Right renal pelvis (tissue), 4 donors: ENCODE measurements at places on chromosomes 3 and 15.

- no peak for DNase-seq
Observed at GRCh38 chr3:112379020-112379690, 46.2 kb downstream of the CD200 start.

DNA sequence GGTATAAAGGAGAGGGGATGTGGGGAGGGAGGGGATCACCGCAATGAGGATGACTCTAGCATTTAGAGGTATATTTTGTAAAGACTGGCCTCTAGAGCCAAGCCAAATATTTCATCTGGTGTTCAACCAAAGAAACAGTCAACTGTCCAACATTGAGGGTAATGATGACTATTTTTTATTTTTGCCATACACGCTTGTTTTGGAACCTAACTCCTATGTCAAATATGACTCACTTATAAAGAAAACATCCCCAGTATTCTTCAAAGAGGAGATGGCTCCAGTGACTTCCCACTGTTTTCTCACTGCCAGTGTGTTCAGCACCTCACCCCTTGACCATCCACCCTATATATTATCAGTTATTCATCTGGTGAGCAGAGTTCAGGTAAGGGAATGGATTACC lies 77.3 kb downstream of the WNT5A start:
- no peak for DNase-seq

- no peak for DNase-seq
Observed at GRCh38 chr15:50358845-50359244, 3.8 kb upstream of the GABPB1 start.

- DNase-seq, result no peak
Observed at GRCh38 chr3:63192248-63192647, 85.9 kb upstream of the SYNPR start.

GRCh38 chr15:82130248-82130647 lies 84.4 kb upstream of the MEX3B start:
- no peak for DNase-seq

DNA sequence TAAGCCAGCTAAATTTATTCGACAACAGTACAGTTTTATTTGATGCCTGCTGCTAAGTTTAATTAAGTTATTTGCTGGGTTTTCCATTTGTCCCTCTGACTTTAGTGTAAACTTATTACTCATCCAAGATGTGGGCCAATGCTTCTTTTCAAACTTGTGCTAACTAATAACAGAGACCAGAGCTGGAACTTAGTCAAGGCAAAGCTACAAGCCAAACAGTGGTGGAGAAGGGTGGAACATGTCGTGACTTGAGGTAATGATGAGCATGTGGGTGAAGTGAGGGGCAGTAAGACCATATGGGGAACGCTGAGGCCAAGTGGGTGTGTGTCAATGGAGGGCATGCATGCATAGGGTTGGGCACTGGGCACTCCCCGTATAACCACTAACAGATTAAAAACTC lies 63.9 kb downstream of the NMD3 start:
- no peak for DNase-seq

DNA sequence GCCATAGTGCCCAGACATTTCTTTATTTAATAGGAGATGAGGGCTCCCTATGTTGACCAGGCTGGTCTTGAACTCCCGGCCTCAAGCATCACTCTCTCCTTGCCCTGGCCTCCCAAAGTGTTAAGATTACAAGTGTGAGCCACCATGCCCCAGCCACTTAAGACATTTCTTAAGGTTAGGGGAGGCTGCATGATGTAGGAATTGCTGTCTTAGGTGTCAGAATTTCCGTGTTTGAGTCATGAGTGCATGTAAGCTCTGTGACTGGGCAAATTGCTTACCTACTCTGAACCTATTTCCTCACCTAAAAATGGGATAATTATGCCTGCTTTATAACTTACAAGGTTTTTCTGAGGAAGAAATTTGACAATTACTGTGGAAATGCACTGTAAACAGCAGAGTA lies 34.2 kb upstream of the SIAH2 start:
- no peak for DNase-seq

DNA sequence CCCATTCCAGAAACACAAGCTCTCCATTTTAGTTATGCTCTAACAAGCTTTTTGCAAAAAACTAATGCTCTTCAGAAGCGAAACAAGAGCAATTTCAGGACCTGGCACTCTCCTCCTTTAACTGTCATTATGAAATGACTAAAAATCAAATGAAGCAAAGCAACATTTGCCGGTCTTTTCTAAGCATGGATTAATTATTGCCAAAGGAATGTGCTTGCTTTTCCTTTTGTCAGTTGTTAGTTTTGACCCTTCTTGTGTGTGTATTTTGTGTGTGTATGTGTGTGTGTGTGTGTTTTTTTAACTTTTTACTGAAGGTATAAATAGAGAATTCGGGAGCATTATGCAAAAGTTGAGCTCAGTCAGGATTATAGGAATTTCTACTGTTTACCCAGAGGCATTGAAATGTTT lies 509.1 kb downstream of the TUSC7 start:
- DNase-seq, result no peak

- no peak for DNase-seq
Observed at GRCh38 chr3:46866032-46866595, 2.9 kb upstream of the MYL3 start.

DNA sequence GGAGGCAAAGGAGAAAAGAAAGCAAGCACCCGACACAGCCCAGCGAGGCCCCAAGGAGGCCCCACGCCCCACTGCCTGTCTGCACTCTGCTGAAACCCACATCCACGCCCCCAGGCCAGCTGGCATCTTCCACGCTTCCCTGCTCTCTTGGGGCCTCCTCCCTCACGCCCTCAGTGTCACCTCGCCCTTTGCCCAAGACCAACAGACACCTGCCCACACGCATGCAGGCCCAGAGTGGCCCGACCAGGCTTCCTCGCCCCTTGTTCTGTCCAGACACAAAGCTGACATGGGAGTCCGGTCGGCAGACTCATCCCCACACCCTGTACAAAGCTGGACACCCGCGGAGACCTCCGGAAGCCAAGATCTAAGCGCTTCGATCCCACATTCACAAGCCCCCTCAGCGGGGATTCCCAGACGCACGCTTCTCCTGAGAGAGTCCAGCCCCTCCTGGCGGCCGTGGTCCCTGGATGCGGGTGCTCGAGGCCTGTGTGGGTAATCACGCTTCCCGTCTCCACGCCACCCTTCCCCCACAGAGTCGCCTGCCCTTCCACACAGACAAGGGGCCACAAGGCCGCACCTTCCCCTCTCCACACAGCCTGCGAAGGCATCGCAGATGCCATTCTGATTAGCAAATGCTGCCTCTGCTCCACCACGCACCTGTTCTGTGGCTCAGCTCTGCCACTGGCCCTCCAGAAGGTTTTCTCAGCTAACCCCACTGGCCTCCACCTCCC lies 176.6 kb downstream of the XXYLT1 start:
- DNase-seq, result no peak

- DNase-seq, result no peak
Observed at GRCh38 chr15:86852741-86853140, 773.1 kb downstream of the AGBL1 start.

DNA sequence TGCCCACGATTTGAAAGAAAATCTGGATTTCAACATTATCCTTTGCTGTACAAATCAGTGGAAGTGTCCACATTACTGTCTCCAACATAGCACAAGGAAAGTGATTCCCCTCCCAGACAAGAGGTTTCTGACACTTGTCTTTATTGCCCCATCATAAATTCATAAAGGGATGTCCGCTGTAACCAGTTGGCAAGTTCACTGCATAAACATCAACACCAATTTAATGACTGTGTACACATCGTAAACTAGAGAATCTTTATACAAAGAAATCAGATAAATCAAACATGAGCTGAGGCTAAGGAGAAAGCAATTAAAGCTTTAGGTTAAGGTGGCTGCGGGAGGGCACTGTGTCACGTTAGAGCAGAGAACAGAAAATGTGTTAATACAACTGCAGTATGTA lies 129.8 kb downstream of the MEIS2 start:
- DNase-seq, result no peak

- no peak for DNase-seq
Observed at GRCh38 chr15:26439681-26440080, 333.2 kb downstream of the GABRB3 start.

DNA sequence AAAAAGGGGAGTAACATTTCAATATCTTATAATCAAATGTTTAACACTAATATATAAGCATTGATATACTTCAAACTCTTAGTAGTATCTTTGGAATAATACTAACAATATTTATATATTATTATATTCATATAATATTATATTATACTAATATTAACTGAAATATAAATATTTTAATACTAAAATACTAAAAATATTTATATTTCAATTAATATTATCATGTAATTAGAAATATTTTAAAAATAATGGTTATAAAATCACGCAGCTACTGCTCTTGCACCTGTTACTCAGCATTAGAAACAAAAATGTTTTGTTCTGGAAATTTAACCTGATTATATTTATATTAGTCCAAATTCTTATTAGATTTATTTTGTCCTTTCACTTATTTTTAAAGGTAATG lies 12.6 kb upstream of the ATP8B4 start:
- DNase-seq, result no peak

DNA sequence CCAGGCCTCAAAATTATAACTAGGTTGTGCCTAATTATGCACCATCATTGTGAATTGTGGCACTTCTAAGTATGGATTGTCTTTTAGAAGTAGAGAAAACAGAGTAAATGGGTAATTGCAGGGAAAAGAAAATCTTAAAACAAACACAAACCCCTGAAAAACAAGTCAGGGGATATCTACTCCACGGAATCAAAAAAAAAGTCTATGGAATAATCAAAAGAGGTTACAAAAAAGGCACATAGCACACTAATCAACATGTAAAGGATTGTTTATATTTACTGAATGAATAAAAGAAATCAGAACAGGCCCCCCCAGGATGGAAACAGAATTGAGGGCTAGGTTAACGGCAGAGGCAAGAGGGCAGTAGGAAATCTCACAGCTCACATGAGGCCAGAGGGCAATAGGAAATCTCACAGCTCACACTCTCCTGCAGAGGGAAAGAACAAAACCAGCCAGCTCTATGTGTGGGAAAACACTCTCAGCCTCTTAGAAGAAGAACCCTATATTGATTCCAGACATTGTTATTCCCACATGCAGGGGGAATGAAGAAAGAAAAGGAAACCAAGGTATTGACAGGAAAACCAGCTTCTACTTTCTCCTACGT lies 72.7 kb upstream of the FNDC3B start:
- no peak for DNase-seq
